ENCODE measurements at places on chromosomes 12 and 14.
A peak's percentile ranks its signal among the peaks of the same experiment; 100 is the strongest.

DNA sequence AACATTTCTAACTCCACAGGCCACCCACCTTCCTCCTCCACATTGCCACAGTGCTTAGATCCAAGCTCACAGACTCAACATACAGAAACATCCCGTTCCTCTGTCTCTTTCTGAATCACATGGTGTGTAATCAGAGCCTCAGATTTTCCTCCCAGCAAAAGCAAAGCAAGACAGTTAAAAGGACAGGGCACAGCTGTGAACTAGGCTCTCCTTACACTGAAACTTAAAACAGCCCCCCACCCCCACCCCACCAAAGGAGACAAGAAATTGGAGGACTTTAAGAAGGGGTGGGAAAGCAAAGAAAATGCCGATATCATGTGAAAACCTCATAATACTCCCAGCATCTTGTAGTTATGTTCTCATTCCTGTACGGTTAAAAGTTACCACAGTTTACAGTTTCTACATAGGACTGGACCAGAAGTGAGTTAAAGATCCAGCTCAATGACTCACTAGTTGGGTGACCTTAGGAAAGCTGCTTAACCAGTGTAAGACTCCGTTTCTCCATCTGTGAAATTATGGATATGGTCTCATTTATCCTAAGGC, 4.8 kb downstream of the YBX3 start:
- DNase-seq = peak; percentile 74

DNA sequence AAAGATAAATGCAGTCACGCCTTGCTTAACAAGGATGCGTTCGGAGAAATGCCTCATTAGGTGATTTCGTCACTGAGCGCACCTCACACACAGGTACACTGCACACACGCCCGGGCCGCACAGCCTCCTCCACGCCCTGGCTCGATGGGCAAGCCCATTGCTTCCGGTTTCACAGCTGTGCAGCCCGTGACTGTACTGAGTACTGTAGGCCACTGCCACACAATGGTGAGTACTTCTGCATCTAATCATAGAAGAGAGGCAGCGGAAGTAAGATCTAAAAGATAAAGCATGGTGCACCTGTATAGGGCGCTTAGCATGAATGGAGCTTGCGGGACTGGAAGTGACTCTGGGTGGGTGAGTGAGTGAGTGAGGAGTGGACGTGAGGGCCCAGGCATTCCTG, 4.3 kb downstream of the RIMBP2 start:
- DNase-seq = peak; percentile 50

- peak; percentile 99 for DNase-seq
Measured at GRCh38 chr12:20212658-20213555, 155.4 kb upstream of the PDE3A start.

GRCh38 chr12:98064501-98064900, 450.9 kb upstream of the TMPO start:
- DNase-seq = no peak

GRCh38 chr14:60204843-60205774, 39.9 kb upstream of the DHRS7 start:
- no peak for DNase-seq

Measured in islet precursor cell (in vitro differentiated cells).